ELR (cell line): ENCODE measurements at places on chromosomes 11 and 22.

GRCh38 chr11:12165237-12165875, 55.0 kb downstream of the MICAL2 start:
- no peak for DNase-seq

DNA sequence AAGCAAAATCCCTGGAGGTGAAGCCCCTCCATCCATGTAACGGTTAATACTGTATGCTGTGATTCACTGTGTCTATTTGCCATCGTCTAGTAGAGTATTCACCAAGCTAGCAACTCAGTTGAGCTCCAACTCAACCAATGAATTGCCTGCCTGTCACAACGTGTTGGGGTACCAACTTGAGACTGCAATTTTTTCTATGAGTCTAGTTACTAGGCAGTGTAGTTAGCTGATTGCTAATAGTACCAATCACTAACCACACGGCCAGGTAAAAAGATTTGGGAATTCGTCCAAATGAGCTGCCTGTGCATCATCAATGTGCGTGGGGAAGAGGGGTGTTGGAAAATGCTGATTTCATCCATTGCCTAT, 1.0 kb upstream of the BTG4 start:
- DNase-seq: peak; percentile 28

- DNase-seq: no peak
Observed at GRCh38 chr11:126188332-126189108, 22.9 kb downstream of the RPUSD4 start.

DNA sequence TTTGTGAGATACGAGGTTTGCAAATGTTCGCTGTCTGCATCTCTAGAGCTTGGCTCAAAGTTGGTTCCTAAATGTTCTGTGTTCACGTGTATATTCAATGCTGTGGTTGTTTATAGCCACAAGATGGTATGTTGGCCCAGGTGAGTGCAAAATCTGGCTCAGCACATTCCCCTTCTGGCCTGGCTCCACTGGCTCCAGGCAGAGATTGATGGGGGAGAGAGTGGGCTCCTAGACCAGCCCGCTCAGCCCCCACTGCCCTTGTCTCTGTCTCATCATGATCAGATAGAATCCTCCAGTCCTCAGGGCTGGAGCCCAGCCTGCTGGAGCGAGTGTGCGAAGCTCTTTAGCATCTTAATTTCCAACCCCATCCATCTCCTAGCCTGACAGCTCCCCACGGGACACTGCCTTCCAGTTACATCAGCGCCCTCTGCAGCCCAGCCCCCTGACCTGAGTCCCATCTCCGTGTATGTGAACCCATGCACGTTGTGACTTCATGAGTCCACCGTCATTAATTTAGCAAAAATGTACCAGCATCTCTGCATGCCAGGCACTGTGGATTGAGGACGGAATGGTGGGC, 2.0 kb downstream of the P2RX3 start:
- peak; percentile 42 for DNase-seq

DNA sequence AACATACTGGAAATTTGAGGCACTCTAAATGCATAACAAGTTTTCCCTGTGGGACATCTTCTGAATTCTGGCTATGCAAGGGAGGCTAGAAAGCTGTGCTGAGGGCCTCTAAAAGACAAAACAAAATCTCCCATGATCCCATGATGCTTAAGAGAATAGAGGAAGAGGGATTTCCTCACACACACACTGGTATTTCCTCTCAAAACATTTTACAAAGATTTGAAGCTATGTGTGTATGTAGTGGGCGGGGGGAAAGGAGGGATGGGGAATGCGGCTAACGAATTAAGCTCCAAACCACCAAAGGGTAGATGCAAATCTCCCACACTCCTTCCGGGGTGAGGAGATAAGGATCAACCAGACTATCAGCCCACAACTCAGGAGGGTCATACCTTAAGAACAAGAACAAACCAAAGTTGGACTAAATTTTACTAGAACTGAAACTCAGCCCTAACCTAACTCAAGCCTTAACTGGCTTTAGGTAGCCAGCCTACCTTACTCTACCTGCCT, 6.0 kb downstream of the OR2AT4 start:
- DNase-seq: no peak

GRCh38 chr22:46843821-46844255, 81.4 kb downstream of the TBC1D22A start:
- peak; percentile 28 for DNase-seq

DNA sequence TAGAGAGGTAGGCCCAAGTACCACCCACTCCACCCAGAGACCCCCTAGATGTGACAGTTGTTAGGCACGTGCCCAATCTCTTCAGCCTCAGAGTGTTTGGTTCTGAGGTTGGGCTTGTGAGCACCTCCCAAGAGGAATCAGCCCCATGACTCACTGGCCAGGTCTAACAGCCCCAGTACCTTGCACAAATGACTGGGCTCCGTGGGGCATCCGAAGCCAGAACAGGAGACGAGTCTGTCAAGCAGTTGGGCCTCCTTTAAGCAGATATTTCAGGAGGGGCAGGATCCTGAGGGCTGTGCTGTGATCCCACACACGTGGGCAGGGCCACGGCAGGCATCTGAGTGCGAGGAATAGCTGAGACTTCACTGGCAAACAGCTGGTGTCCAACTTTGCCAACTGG, 29.1 kb upstream of the FGF19 start:
- no peak for DNase-seq

- no peak for DNase-seq
Observed at GRCh38 chr22:23850136-23850611, 7.5 kb upstream of the SLC2A11 start.
